Temporal lobe (tissue), 4 donors: ENCODE measurements at places on chromosomes 1 and 21. TPM values are rescaled to one million over a fixed set of nuclear protein-coding genes. Genes with fewer than 3 reads are reported as not detected.

The TNFSF4 gene
- 0.74 TPM for total RNA-seq

The FAM177B gene
- total RNA-seq, result not detected

The OLIG2 gene
- 15.2 TPM for total RNA-seq

The ZNF436 gene
- 73.0 TPM for total RNA-seq

The GBP3 gene
- 0.74 TPM for total RNA-seq

The SGIP1 gene
- total RNA-seq, result 78.2 TPM
